Inflammatory macrophage treated with lipopolysaccharide for 1 hour (primary cell): ENCODE measurements at places on chromosomes 16 and 17.

DNA sequence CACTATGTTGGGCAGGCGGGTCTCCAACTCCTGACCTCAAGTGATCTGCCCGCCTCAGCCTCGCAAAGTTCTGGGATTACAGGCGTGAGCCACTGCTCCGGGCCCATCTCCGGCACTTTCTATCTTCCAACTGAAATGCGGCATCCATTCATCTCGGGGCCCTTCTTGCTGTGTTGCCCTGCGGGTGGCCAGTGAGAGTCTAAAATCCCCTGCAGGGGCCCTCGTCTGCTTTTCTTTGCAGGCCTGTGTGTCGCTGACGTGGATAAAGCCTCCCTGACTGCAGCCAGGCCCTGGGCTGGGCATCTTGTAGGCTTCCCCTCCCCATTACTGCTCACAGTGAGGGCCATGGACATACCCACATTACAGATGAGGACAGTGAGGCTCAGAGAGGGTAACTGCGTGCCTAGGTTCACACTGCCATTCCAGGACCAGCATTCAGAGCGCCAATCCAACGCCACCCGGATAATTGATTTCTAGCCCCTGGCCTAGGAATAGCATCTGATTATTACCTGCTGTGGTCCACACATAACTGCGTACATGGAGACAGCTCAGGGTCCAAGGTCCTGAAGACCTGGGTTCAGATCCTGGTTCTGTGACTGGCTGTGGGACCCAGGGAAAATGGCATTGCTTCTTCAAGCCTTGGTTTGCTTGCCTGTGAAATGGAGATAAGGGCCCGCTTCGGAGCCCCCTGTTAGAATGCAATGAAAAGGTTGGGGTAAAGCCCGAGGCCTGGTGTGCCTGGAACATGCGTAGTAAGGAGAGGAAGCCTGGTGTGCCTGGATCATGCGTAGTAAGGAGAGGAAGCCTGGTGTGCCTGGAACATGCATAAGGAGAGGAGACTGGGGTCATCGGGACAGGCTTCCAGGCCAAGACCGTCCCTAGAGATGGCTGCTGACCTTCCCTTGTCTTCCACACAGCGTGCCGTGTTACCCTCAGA, 25.0 kb downstream of the CRISPLD2 start:
- DNase-seq: no peak

GRCh38 chr16:68490829-68491575, 42.7 kb upstream of the SMPD3 start:
- no peak for DNase-seq

- peak; percentile 24 for DNase-seq
Measured at GRCh38 chr16:21684199-21684598, 20.4 kb downstream of the OTOA start.

DNA sequence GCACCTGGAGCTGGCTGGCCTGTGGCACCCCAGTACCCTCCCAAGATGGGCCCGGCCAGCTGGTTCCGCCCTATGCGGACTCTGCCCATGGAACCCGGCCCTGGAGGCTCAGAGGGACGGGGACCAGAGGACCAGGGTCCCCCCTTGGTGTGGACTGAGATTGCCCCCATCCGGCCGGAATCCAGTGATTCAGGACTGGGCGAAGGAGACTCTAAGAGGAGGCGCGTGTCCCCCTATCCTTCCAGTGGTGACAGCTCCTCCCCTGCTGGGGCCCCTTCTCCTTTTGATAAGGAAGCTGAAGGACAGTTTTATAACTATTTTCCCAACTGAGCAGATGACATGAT, 12.0 kb downstream of the TBX21 start:
- no peak for DNase-seq

DNA sequence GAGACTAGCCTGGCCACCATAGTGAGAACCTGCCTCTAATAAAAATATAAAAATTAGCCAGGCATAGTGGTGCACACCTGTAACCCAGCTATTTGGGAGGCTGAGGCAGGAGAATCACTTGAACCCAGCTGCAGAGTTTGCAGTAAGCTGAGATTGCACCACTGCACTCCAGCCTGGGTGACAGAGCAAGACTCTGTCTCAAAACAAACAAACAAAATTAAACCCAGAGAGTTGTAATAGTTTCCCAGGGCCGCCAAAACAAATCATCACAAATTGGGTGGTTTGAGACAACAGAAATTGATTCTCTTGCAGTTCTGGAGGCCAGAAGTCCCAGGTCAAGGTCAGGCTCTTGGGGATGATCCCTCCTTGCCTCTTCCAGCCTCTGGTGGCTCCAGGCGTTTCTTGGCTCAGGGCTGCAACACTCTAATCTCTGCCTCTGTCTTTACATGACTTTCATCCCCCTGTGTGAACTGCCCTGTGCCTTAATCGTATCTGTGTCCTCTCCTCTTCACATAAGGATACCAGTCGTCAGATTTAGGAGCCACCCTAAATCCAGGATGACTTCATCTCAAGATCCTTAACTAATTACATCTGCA, 100.3 kb upstream of the NOL11 start:
- no peak for DNase-seq

GRCh38 chr16:1884889-1885288, 12.9 kb upstream of the MEIOB start:
- DNase-seq: no peak

DNA sequence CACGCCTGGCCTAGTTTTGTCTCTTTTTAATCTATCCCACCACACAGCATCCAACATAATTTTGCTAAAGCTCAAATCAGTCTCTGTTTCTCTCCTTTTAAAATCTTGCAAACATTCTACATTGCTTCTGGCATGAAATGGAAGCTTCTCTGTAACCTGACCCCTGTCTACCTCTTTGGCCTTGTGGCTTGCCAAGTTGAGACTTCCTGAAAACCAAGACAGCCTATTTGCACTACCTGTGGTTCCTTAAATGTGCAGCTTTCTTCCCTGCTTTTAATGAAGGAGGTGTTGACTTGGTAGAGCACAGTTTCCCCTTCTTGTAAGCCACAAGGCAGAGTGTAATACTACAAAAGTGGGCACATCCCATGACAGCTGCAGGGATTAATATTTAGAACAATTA, 6.0 kb upstream of the CCL3 start:
- no peak for DNase-seq

DNA sequence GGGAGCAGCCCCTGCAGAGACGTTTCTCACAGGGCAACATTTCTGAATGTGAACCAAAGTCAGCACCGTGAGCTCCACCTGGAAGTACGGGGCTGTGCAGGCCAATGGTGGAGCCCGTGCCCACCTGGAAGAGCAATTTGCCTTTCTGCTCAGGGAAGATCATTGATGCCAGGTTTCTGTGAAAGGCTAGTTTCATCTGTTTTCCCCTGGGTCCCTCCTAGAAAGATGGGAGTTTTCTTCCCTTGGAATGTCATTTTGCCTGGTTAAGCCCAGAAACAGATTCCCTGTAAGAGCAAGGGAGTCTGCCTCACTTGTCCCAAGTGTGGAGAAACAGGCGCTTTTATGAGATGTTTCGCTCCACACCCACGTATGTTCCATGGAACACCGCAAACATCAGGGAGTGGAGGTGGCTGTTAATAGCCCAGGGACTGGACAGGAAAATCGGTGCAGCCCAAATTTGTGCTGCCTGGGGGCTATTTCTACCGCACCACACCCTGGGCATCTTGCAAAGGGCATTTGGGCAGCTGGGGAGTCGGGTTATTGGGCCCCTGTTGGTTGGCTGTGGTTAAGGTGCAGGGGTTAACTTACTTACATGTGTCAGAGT, 2.6 kb downstream of the SLC6A4 start:
- DNase-seq: no peak

- no peak for DNase-seq
Measured at GRCh38 chr17:21031756-21032396, 10.9 kb downstream of the USP22 start.

DNA sequence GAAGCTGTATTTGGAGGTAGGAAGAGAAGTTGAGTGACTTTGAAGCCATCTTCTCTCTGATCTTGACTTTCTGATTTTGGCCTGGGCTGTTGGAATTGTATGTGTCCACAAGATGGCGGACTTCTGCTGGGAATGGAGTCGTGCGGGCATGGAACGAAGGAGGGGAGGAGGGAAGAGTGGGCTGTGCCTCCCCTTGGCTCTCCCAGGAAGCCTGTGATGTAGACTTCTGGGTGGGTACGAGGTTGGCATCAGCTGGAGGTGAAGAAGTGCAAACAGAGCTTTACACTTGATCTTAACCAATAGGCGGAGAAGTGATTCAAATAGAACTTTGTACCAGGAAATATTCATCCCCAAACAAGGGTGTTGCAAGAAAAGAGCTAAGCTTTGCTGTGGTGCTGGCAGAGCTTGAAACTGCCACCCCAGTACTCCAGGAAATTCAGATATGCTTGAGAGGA, 7.4 kb upstream of the TMEM220 start:
- DNase-seq: peak; percentile 50

DNA sequence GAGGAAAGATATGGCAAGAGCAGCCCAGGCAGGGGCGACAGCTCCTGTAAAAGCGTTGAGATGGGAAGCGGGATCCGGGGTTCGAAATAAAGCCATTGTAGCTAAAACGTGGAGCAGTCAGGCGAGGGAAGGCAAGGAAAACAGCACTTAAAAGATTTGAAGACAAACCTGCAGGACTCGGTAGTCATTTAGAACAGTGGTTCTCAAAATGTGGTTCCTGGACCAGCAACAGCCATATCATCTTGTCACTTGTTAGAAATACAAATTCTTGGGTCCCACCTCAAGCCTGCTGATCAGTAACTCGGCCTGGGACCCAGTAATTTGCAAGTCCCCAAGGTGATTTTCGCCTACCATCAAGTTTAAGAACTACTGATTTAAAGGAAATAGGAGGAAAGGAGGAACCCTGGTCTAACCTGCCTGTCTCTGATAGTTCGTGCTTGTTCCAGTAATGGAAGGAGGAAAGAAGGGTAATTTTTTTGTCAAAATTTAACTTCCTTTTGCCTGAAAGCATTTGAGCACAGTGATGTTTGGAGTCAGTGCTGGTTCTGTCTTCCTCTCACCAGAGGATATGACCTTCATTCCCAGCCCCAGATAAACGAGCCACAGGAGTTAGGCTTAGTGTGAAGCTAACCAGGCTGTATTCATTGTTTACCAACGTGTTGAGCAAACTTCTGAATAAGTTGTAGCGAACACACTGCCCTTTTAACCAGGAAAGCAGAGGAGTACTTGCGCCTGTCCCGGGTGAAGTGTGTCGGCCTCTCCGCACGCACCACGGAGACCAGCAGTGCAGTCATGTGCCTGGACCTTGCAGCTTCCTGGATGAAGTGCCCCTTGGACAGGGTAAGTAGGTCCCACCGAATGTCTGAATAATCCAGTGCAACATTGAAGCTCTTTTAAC, 1.1 kb downstream of the ORC6 start:
- DNase-seq: no peak

- peak; percentile 78 for DNase-seq
Measured at GRCh38 chr17:42315402-42316156, 27.3 kb downstream of the STAT5A start.

GRCh38 chr17:44970136-44970741, 2.1 kb upstream of the C1QL1 start:
- DNase-seq: no peak

DNA sequence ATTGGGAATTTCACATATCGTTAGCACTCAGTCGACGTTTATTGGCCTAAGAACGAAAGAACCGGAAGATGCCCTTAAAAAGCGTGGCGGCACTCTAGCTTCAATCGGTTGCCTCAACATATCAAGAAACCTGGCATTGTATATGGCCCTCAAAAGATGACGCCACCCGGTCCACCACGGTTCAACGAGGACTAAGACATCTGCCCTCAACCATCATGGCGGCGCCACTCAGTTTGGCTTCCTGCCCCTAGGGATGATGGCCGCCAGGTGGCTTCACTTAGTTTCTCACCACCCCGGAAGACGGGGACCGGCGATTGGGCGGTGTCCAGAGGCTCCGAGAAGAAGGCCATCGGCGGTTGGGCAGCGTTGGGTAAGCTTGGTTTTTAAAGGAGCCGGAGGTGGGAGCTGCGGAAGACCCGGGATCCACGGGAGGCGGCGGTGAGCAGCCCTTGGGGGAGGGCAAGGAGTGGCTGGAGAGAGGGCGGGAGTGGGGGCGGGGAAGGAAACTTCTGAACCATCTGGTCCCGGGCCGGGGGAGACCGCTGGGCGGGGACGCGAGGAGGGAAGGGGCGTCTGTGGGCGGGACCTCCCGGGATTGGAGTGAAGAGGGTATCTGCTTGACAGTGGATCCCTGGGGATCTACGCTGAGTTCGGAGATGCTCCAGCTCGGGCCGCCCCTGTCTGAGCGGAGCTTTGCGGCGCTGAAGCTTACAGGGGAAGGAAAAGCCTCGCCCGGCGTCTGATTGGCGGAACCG, at the start of gene PRR14:
PRR14 (plus strand) TSS at position 592 of the 755 bp plus-strand sequence. CDS start 686 bp downstream, outside the sequence.
- peak; percentile 99 for DNase-seq

DNA sequence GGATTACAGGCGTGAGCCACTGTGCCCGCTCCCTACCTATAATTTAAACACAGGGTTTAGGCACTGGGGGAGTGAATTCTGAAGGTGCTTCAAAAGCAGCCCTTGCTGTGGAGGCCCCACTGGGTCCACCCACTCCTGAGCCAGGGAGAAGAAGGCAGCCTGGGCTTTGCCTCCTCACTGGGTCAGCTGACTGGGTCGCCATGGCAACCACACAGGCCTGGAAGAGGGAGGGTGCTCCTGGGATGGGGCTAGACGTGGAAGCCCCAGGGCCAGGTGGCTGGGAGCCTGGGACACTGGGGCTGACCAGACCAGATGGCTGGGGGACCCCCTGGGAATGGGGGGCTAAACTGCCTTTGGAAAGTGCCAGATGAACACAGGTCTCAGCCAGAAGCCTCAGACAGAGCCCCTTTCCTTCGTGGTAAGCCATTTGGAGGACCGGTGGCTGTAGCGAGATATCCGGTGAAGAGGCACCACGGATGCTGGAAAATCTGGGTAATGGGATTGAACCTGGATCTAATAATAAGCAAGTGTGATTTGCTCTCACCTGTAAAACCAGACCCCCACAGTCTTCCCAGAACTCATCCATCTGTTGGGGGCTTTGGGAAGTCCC, 32.9 kb downstream of the TRARG1 start:
- DNase-seq: peak; percentile 8

GRCh38 chr16:6725634-6726331, 606.9 kb upstream of the RBFOX1 start:
- peak; percentile 20 for DNase-seq

GRCh38 chr17:41145261-41145660, 4.4 kb downstream of the KRTAP4-5 start:
- DNase-seq: no peak

GRCh38 chr17:78258323-78259191, 27.1 kb downstream of the TMEM235 start:
- no peak for DNase-seq

DNA sequence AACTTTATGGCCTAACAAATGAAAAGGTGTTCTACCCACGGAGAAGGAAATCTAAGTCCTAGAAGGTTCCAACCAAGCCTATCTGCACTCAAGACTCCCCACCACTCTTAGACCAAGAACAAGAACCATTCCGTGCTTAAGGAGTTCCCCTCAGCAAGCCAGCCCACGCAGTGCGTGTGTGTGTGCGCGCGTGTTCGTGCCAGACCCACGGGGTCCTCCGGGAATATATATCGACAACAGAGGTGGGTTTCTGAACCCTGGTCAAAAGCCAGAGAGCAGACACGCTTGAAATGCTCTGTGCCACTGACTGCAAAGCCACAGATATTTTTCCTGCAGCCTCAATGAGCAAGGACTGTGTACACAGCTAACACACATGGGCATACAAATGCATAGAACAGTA, 70.7 kb downstream of the SLC39A11 start:
- no peak for DNase-seq
